ENCODE measurements at places on chromosomes 1 and 21. TPM values are rescaled to one million over a fixed set of nuclear protein-coding genes. Genes with fewer than 3 reads are reported as not detected.

The PRMT6 gene
- 14.4 TPM for total RNA-seq

The DISP3 gene
- not detected for total RNA-seq

The HRNR gene
- not detected for total RNA-seq

The PLA2G2E gene
- not detected for total RNA-seq

The KCNJ15 gene
- total RNA-seq, result 2.4 TPM

The CNTN2 gene
- total RNA-seq, result not detected

The BCAS2 gene
- 33.8 TPM for total RNA-seq

The ZNF593OS gene
- not detected for total RNA-seq

The MRTO4 gene
- 16.3 TPM for total RNA-seq

The C1orf94 gene
- total RNA-seq, result not detected

The LCE1B gene
- total RNA-seq, result not detected

The CASP9 gene
- total RNA-seq, result 4.0 TPM

The HFM1 gene
- 0.20 TPM for total RNA-seq

The AIRE gene
- total RNA-seq, result 0.07 TPM

The PTBP2 gene
- 16.3 TPM for total RNA-seq

The SLAMF8 gene
- total RNA-seq, result not detected

The RGSL1 gene
- not detected for total RNA-seq
